ENCODE measurements at places on chromosomes 11 and 22. TPM values are rescaled to one million over a fixed set of nuclear protein-coding genes. Genes with fewer than 3 reads are reported as not detected.

DNA sequence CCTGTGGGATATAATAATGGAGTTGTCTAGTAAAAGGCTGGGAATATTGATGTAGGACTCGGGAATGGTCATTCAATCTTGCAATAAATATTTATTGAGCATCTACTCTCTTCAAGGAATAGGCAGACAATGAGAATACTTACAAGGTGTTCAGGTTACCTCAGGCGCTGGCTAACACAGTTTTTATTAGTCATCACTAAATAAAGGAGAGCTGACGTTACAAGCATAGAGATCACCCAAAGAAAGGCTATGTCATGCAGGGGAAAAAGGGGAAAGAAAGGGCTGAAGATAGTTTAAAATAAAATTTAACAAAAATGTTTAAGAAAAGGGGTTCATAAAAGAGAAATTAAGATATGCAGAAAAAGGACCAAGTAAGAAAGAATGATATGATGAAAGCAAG lies 15.8 kb upstream of the CTSC start:
- no peak for DNase-seq

DNA sequence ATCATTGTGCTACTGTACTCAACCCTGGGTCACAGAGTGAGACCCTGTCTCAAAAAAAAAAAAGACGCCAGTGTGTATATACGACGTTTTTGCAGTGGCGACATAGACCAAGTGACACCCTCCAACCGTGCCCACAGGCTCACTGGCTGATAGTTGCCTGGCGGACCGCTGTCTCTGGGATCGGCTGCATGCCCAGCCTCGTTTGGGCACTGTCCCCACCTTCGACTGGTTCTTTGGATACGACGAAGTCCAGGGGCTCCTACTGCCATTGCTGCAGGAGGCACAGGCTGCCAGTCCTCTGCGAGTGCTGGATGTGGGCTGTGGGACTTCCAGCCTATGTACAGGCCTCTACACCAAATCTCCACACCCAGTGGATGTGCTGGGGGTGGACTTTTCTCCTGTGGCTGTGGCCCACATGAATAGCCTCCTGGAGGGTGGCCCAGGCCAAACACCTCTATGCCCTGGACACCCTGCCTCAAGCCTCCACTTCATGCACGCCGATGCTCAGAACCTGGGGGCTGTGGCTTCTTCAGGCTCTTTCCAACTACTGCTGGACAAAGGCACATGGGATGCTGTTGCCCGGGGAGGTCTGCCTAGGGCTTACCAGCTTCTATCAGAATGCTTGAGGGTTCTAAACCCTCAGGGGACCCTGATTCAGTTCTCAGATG lies 1.3 kb downstream of the CSKMT start:
- DNase-seq: no peak

- DNase-seq: no peak
These were observed 90.0 kb downstream of the MICAL2 start for GRCh38 chr11:12200279-12200990.

The ST3GAL4 gene
- total RNA-seq: 123 TPM

GRCh38 chr11:30879322-30880005 lies 293.3 kb upstream of the MPPED2 start:
- DNase-seq: peak; percentile 20
